ENCODE measurements at places on chromosomes 7 and 10.

- DNase-seq = peak; percentile 44
These were observed 39.4 kb upstream of the TNRC18 start for GRCh38 chr7:5463031-5463430.

DNA sequence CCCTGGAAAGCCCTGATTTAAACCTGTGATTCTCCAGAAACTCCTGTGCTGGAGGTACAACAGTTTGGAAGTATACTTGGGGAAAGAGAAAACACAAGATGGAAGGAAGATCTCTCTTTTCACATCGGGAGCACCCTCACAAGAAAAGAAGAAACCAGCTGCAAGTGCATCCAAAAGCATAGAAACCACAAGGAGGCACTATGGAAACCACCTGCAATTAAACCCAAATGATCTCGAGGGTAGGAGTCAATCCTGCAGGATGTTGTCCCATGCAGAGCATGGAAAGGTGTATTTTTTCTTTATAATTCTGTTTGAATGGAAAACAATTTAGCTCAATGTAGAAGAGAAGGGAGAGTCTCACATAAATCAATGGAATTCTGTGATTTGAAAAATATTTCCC lies 210.5 kb downstream of the TWIST1 start:
- no peak for DNase-seq

DNA sequence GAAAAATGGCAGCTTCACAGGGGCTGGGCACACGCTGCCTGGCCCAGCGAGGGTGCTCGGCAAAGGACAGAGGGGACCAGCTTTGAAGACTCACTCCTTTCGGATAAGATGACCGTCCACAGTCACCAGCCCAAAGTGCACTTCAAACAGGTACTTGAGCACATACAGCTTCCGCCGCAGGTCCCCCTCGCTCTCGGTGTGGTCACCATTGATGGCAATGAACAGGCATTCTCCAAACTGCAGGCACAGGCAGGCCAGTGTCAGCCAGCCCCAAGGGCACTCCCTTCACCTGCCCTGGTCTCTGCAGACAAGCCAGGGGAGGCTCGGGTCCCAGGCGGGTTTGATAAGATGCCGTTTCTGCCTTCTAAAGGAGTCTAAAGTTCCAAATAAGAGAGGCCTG lies 11.6 kb downstream of the HPS1 start:
- DNase-seq = no peak

GRCh38 chr10:129927351-129928120 lies 36.5 kb downstream of the EBF3 start:
- DNase-seq = no peak

DNA sequence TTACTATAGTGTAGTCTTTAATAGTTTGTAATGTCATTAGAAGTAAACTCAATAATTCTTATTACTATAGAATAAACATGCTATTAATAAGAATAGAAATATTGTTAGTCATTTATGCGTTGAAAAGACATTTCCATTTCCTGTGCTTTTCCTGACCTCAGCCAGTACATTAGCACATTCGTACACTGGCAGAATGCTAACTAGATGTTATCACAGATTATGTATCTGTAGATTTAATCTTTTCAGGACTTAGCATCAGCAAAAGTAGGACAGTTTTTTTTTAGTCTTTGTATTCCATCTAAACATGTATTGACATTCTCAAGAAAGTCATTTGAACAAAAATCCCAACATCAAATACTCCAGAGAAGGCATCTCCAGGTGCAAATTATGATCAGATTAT lies 158.5 kb downstream of the EXOC4 start:
- DNase-seq = no peak

GRCh38 chr10:81875467-81876252 lies 666 bp downstream of the NRG3 start:
- DNase-seq = no peak

DNA sequence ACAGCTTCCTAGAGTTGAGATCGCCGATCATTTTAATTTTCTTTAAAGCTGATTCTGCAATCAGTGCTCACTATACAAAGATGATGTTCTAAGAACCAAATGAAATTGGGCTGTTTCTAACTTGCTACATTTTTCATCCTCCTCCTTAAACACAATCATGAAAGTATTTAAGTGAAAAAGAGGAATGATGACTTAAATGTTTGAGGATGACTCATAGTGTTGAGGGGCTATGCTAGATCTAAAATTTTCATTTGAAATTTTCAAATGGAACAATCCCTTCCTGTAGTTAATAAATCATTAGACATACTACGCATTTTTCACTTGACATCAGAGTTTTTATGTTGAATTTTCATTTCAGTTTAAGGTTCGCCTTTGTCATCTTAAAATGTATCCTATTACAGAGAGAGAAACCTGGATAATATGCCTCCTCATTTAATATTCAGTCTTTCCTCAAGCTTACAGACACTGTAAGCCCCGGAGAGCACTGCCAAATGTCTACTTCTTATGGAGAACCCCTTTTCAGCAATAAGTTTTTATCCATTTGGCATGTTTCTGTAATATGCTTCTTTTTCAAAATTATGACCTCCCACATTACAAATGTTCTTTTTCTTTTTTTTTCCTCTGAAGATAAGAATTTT lies 499.6 kb downstream of the MAGI2 start:
- DNase-seq = no peak

GRCh38 chr10:6918305-6918704 lies 338.2 kb upstream of the PRKCQ start:
- DNase-seq = peak; percentile 67

GRCh38 chr10:716821-717220 lies 27.4 kb upstream of the DIP2C start:
- DNase-seq = peak; percentile 69

DNA sequence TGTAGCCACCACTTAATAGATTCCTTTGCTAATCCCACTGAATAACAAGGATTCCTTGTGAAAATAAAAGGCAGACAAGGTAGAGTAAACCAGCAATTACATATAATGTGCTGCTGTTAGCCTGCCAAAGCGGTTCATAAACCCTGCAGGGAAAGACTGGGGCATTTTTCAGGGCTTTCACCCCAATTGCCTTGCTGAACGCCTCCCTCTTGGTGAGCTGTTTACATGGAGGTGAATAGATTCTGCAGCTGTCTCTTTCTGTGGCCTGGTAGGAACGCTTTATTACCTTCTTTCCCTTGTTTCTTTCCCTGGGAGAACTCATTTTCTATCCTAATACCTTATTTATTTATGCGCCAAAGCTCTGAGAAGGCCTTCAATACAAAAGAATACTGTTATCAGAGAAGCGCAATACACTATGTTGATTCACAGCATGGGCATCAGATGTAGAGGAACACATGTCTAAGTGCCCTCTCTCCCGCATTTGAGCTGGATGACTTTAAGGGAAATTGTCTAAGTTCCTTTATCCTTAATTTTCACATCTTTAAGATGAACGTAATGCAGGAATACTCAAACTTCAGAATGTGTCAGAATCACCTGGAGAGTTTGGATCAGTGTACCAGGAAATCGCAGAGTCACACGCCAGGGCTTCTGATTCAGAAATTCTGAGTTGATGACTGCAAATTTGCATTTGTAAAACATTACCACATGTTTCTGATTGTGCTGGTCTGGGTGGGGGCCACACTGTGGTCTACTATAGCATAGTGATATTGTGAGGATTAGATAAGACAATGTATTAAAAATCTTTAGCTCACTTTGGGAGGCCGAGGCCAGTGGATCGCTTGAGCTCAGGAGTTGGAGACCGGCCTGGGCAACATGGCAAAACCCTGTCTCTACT lies 1203.8 kb downstream of the SORCS3 start:
- DNase-seq = no peak

GRCh38 chr7:101177644-101178043 lies 2.4 kb downstream of the NAT16 start:
- DNase-seq = no peak
